Activated T-cell treated with anti-CD3 and anti-CD28 coated beads, Interleukin-2, amount 50 U/mL, for 72 hours (primary cell): ENCODE measurements at places on chromosomes 3 and 15. TPM values are rescaled to one million over a fixed set of nuclear protein-coding genes. Genes with fewer than 3 reads are reported as not detected.

RBP2 gene
- total RNA-seq, result not detected

C3orf22 gene
- not detected for total RNA-seq

ATP13A4 gene
- total RNA-seq, result 5.1 TPM

TGM4 gene
- not detected for total RNA-seq

UBXN7 gene
- 77.3 TPM for total RNA-seq

VGLL3 gene
- not detected for total RNA-seq

DNA sequence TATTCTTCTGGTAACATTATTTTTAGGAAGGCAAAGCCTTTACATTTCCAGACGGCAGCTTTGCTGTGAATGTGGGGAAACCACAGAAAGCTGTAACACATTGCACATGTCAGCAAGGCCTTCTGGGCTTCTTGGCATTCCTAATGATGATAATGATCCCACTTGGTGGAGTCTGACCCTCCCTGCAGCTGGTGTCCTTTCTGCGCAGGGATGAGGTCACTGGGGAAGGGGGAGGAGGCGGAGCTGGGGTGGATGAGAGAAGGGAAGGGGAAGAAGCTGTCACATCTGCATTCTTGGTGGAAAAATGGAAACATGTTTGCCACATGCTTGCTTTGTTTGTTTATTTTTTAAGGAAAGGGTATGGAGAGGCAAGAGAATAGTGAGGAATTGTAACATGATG lies 68.6 kb downstream of the FILIP1L start:
- no peaks in the 10 kb centered on the region for H3K27me3 ChIP-seq
- DNase-seq, result no peak
- H3K36me3 ChIP-seq, result no peaks in the 10 kb centered on the region
- peaks cover 20% of the 10 kb centered on the region for H3K4me1 ChIP-seq
- peak overlapping the region; percentile 55 for H3K27ac ChIP-seq

DNA sequence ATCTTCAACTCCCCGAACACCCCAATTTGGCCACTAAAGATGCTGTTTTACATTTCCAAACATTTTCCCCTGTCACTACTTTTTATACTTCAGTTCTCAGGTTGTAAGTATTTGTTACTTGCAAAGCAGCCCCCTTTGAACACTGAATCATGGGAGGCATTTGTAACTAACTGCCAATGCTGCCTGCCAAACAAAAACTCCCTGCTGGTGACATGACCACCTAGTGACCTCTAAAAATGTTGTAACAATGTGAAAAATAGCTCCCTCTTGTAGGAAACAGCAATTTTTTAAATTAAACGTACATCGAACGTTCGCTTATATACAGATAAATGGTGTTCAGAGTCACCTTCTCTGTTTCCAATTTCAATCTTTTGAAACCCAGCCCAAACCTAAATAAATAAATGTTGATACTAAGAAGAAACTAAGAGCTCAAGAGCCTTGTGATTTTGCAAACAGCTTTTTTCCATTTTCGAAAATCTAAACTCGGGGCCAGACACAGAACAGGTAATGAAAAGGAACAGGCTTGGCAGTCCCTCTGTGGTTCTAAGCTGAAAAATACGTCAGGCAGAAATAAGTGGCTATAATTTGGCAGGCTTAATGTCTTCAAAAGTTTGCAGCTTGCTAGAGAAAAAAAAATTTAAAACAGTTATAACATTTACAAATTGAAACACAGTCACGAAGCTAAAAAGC lies 268.6 kb upstream of the WNT5A start:
- H3K4me1 ChIP-seq, result no peaks in the 10 kb centered on the region
- DNase-seq, result no peak

- no peak overlapping the region for H3K4me3 ChIP-seq
- peaks cover 22% of the 10 kb centered on the region for H3K4me1 ChIP-seq
- H3K36me3 ChIP-seq, result no peaks in the 10 kb centered on the region
- H3K27ac ChIP-seq, result no peak overlapping the region
- DNase-seq, result peak; percentile 3
Observed at GRCh38 chr3:27800261-27800660, 78.1 kb upstream of the EOMES start.

DNA sequence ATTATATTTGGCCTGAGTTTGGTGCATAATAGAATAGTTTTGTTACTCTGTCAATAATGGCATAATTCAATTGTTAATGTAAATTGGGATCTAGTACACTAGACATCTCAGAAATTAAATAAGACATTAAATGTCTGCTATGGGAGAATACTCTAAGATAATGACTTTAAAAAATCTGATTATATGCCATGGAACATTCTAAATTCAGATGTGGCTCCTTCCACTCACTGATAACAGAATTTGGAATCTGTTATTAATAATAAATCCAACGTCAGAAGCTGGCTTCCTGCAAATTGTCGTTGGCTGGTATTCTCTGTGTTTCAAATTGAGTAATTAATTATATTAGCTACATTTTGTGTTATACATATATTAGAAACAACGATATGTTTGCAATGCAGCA lies 258.1 kb downstream of the CNTN6 start:
- no peak overlapping the region for H3K4me3 ChIP-seq
- H3K27ac ChIP-seq, result no peak overlapping the region
- DNase-seq, result no peak
- no peaks in the 10 kb centered on the region for H3K4me1 ChIP-seq
- no peaks in the 10 kb centered on the region for H3K36me3 ChIP-seq

DNA sequence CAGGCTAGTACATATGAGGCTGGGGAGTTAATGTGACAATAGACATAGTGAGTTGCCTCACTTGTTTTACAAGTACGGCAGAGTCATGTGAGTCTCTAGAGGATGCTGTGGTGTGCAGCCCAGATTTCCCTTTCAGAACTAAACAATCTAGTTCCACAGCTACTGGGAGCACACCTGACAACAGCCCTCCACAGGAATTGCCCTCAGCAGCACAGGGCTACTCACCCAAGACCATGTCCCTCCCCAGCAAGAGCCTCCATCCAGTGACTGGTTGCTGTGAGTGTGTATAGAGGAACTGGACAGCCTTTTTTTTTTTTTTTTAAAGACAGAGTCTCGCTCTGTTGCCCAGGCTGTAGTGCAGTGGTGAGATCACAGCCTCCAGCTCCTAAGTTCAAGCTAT lies 40.2 kb upstream of the UBE2E2 start:
- no peak overlapping the region for H3K4me3 ChIP-seq
- H3K4me1 ChIP-seq, result peaks cover 6% of the 10 kb centered on the region
- DNase-seq, result no peak

DNA sequence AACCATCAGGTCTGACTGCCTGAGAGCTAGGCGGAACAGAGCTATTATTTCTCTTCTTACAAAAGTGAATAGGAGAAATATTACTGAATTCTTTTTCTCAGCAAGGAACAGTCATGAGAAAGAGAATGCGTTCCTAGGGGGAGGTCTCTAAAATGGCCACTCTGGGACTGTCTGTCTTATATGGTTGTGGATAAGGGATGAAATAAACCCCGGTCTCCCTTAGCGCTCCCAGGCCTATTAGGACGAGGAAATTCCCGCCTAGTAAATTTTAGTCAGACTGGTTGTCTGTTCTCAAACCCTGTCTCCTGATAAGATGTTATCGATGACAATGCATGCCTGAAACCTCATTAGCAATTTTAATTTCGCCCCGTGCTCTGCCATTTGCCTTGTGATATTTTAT lies 20.1 kb upstream of the WDR5B start:
- no peak overlapping the region for H3K4me3 ChIP-seq
- H3K27me3 ChIP-seq, result no peaks in the 10 kb centered on the region
- H3K4me1 ChIP-seq, result no peaks in the 10 kb centered on the region
- H3K36me3 ChIP-seq, result peaks cover 56% of the 10 kb centered on the region
- DNase-seq, result no peak

- H3K36me3 ChIP-seq, result peaks cover 4% of the 10 kb centered on the region
- H3K27me3 ChIP-seq, result no peaks in the 10 kb centered on the region
- DNase-seq, result no peak
- no peak overlapping the region for H3K4me3 ChIP-seq
- no peak overlapping the region for H3K27ac ChIP-seq
Observed at GRCh38 chr15:66685638-66686150, 16.3 kb upstream of the SMAD6 start.

DNA sequence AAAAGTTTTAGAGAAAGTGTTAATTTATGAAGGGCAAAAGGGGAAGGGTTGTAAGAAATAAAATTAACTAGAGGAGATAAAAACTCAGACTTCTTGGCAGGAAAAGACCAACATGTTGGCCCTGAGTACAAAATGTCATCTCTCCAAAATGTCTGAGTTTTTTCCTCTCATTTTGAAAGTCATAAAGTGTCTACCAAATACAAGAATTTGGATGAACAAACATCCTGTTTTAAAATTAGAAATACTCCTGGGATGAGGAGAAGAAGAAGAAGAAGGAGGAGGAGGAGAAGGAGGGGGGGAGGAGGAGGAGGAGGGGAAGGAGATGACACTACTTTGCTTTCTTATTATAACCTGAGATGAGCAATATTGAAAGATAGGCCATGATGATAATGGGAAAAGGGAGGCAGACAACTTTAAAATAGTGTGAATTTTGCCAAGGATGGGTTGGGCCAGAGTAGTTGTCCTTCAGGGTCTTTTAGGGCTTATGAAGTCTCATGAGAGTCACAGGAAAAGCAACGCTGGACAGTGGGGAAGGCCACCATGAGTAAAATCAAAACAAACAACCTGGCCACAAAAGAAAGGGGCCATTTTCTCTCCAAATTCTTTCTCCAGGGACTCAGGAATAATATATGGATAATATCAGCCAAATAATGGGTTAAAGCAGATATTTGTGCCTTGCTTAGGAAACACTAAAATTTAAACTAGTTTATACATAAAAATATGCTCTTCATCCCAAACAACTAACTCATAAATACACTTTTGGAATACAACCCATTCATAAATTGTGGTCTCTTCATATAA lies 632.9 kb downstream of the EPHA3 start:
- no peak overlapping the region for H3K27ac ChIP-seq
- H3K36me3 ChIP-seq, result no peaks in the 10 kb centered on the region
- no peaks in the 10 kb centered on the region for H3K4me1 ChIP-seq

DNA sequence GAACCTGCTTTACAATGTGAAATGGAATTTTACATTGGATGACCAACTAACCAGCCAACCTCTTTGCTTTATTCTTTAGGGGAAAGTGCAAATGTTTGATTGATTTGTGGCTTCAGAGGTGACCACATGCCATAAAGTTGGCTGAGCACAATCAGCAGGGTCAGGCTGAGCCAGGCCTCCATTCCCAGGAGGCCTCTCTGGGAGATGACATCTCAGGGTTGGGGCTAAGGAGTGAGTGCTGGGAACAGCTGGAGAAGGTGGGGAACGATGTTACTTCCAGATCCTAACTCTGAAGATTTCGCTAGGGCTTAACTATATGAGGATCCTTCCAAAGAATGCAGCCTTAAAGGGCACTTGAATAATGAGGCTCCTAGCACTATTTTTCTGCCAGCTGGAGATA lies 131.7 kb downstream of the ATP10A start:
- H3K4me1 ChIP-seq, result no peaks in the 10 kb centered on the region
- H3K36me3 ChIP-seq, result peaks cover 2% of the 10 kb centered on the region
- no peak overlapping the region for H3K27ac ChIP-seq
- H3K27me3 ChIP-seq, result no peaks in the 10 kb centered on the region

DNA sequence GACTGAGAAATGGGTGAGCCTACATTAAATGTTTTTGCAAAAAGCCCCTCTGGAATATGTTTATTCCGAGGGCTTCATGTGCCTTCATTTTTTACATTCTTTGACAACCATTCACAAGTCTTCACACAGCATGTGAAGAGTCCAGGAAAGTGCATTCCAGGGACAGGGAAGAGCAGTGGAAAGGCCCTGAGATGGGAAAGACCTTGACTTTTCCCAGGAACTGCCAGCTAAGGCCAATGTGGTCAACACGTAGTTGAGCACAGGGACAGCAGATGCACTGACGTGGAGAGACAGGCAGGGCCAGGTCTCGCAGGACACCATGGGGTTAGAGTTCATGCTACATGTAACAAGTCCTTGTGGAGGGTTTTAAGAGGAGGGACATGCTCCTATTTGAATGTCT lies 21.7 kb downstream of the SSR3 start:
- H3K4me3 ChIP-seq, result no peak overlapping the region
- peaks cover 9% of the 10 kb centered on the region for H3K4me1 ChIP-seq
- no peaks in the 10 kb centered on the region for H3K36me3 ChIP-seq
- H3K27ac ChIP-seq, result no peak overlapping the region

- no peaks in the 10 kb centered on the region for H3K36me3 ChIP-seq
- no peak for DNase-seq
- peaks cover 7% of the 10 kb centered on the region for H3K27me3 ChIP-seq
- H3K4me1 ChIP-seq, result peaks cover 18% of the 10 kb centered on the region
- H3K4me3 ChIP-seq, result no peak overlapping the region
Observed at GRCh38 chr3:108333961-108334360, 37.6 kb downstream of the HHLA2 start.

DNA sequence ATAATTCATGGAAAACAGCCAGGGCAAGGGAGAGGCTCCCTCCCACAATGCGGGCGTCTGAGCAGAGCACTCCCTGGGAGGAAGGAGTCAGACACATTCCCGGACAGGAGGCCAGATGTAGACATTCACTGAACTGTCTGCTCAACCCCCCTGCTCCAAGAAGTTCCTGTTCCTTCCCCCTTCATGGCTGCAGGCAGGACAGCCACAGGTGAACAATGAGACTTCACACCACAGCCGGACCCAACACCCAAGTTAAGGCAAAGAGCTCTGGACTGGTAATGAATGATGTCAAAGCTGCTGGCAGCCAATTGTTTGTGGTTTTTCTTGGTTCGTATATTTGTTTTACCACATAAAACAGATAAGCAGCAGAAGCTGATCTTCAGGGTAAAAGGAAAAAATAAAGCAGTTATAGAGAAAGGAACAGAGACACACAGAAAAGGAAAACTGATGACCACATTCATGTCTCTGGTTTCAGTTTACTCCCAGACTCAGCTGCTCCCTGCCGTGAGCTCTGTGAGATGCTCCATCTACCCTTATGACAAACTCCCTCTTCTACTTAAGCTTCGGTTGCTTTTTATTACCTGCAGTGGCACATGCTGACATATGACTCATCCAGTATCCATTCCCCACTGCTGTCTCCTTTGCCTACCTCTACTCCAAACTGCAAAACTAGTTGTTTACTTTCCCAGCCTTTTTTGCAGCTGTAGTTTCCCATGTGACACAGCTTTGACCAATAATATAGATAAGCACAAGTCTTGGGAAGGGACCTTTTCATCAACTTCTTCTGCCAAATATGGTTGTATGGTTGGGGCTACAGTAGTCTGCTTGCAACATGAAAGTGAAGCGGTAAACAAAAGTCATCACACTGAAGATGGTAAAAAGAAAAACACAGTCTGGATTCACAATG lies 33.1 kb downstream of the DZIP1L start:
- no peak for DNase-seq
- H3K4me1 ChIP-seq, result peaks cover 48% of the 10 kb centered on the region
- H3K36me3 ChIP-seq, result no peaks in the 10 kb centered on the region
- H3K27ac ChIP-seq, result peak overlapping the region; percentile 41

DNA sequence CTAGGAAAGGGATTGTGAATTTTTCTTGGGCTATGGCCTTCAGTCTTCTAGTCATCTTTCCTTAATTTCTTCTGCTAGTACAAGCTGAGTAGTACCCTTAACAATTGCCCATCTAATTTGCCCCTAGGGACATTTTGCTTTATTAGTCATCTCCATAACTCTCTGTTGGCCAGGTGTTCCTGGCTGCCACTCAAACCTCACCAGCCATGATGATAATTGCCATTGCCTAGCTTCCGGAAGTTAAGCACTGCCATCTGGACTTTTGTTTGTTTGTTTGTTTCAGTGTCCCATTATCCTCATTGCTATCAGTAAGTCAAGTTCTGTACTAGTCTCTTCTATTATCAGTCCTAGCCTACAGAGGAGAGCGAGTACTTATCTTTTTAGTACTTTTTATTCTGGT lies 36.6 kb upstream of the UBL7 start:
- no peak for DNase-seq
- no peaks in the 10 kb centered on the region for H3K27me3 ChIP-seq
- peaks cover 2% of the 10 kb centered on the region for H3K36me3 ChIP-seq
